ENCODE measurements at places on chromosomes 4 and X.

DNA sequence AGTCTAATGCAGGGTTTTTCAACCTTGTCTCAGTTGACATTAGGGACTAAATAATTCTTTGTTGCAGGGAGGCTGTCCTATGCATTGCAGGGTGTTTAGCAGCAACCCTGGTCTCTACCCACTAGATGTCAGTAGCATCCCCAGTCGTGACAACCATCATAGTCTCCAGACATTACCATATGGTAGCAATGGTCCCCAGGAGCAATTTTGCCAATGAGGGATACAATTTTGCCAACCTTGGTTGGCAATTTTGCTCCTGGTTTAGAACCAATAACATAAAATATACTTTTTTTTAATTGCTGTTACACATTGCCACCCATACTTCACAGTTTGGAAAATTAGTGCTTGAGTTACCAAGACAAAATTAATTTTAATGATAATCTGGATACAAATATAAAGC lies 6.0 kb downstream of the EREG start:
- no peak for DNase-seq

DNA sequence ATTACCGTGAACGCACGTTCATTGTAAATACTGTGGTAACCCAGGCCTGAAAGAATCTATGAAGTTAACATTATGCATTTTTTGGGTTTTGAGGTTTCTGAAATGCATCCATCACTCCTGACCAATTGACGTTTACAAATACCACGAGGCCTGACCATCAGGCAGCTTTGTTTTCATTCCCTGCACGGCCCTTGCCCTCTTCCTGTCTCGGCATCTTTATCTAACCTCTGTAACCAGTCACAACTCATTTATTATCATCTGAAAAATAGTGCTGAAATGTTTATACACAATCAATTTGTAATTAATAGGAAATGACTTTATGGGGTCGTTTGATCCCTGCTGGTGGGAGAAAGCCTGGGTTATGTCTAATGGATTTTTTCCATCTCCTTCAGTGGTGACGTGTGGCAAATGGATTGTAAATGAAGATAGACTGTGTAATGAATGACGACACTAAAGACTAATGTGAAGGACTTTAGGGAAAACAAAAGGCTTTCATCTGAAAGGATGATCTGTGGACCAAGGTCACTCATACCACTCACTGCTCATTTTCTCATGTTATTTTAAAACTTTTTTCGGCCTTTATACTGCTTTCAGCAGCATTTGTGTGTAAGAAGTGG lies 102.7 kb upstream of the SORBS2 start:
- DNase-seq = no peak

GRCh38 chr4:81700189-81700588 lies 228.5 kb upstream of the RASGEF1B start:
- DNase-seq = no peak

DNA sequence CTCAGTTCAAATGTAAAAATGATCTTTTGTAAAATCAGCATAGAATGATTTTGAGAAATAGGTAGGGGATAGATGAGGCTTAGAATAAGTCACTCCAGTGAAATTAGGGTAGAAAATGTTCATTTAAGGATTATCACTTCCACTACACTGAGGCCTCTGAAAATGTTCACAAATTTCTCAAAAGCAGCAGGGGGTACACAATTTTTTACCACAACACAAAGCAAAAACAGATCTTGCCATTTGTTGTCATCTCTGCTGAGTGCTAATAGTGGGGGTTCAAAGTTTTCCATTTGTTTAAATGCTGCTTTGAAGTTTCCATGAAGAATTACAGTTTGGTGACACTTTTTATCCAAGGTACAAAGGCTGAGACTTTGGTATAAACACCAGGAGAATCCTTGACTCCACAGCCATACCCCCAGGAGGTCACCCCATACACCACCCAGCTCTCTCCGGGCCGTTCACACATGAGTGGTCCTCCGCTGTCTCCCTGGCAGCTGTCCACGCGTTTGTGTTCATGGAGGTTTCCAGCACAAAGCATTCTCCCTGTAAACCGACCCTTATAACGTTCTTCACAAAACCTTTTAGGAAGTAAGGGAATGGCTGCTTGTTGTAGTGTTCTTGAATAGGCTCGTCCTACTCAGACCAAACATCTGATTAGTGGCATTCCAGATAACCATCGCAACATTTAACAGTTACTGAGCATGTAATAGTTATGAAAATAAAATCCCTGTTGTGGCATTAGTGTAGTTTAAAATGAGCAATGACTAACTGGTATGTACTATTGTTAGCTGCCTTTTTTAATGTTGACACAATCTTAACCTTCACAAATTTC lies 71.0 kb downstream of the PRSS12 start:
- DNase-seq = no peak

DNA sequence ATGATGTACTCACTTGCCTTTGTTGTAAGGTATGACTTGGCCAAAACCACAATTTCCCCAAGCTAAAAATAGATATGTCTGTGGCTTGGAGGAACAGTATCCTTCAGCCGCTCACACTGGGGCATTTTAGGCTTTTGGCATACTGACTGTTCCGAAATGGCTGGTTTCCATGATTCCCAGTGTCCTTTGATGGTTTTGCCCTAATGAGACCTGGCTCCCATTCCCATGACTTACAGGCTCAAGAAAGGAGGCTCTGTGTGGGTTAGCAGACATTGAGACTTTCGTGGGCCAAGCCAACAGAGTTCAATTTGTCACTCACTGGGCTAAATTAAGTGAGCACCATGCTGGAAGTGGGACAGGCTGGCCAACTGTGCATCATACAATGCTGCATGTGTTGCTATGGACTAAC lies 150.6 kb downstream of the CEP135 start:
- no peak for DNase-seq

DNA sequence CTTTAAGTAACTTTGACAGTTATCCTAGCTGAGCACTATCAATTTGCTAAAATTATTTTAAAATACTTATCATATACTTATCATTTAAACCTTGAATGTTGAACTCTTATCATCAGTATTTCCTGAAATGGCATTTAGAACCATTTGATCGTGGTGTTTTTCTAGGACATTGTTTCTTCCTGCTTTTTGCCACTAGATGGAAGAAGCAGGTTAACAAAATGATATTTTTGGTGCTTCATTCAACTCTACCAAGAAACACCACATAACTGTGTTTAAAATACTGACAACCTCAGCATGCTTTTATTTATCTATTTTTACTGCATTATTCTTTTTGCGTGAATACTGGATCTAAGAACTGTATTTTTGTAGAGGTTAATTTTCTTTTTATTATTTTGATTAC lies 44.6 kb downstream of the C4orf33 start:
- DNase-seq = no peak

GRCh38 chrX:17654116-17654515 lies 83.2 kb upstream of the SCML1 start:
- no peak for DNase-seq

DNA sequence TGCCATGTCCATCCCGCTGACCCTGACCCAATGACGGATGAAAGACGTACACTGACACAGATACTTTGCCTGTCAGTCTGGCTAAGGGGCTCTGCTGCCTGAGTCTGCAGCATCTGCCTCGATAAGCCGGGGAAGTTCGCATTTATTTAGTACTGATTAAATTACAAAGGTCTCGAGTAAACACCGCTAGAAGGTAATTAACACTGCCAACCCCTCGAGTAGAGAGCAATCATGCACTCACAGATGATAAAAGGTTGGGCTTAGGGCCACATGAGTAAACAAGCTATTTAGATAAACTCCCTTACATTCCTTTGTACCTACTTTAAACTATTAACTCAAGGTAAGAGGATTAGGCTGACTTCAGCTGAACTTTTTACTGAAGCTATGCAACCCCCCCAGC lies 16.0 kb upstream of the RBMXL3 start:
- no peak for DNase-seq

DNA sequence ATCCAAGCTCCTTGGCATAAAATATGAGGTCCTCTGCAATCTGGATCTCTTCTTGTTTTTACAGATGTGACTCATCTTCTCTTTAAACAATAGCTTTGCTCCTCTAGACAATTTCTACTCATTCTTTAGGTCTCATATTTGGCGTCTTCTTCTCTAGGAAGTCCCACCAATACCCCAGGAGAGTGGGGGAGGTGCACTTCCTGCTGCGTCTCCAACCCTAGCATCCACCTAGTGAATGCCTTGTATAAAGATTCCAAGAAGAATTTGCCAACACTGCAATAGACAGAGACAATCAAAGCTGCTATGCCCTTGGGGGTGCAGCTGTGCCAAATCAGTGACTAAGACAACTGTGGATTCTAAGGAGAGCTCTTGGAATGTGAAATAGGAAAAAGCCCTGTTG lies 45.7 kb upstream of the SLC10A7 start:
- no peak for DNase-seq

DNA sequence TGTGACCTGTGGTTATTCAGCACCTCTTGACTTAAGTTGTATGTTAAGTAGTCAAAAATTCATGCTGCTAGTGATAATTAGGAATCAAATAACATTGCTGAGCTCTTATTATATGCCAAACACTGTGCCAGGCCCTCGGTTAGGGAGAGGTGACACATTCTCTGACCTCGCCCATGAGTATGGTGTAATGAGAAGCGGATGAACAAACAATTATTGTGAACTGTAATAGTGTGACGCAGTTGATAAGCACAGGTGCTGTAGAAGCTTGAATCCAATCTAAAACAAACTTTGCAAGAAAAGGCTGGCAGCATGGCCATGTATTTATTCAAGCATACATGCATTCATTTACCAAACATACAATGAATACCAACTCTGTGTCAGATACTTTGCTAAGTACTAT lies 303.5 kb upstream of the HS3ST1 start:
- no peak for DNase-seq

GRCh38 chr4:616091-616490 lies 9.3 kb upstream of the PDE6B start:
- no peak for DNase-seq

DNA sequence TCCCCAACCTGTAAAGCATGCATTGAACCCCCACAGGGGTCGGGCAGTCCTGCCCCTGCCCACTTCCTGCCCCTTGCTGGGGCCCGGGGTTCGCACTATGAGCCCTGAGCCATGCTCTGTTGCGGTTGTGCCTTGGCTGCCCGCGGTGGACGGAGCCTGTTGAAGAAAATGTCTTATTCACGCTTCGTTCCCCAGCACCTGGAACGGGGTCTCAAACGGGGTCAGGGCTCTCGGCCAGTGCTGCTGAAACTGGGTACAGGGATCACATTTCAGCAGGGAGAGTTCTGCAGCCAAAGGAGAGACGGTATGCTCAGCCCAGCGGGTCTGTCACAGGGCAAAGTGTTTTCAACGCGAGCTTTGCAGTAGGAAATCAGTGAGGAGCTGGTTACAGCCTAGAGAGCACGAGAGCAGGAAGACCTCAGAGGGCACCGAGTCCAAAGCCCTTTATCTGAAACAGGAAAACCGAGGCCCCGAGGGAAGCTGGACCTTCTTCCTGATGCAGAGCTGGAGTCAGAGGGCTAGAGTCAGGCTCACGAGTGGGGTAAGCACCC lies 46.3 kb upstream of the AFAP1 start:
- DNase-seq = no peak

DNA sequence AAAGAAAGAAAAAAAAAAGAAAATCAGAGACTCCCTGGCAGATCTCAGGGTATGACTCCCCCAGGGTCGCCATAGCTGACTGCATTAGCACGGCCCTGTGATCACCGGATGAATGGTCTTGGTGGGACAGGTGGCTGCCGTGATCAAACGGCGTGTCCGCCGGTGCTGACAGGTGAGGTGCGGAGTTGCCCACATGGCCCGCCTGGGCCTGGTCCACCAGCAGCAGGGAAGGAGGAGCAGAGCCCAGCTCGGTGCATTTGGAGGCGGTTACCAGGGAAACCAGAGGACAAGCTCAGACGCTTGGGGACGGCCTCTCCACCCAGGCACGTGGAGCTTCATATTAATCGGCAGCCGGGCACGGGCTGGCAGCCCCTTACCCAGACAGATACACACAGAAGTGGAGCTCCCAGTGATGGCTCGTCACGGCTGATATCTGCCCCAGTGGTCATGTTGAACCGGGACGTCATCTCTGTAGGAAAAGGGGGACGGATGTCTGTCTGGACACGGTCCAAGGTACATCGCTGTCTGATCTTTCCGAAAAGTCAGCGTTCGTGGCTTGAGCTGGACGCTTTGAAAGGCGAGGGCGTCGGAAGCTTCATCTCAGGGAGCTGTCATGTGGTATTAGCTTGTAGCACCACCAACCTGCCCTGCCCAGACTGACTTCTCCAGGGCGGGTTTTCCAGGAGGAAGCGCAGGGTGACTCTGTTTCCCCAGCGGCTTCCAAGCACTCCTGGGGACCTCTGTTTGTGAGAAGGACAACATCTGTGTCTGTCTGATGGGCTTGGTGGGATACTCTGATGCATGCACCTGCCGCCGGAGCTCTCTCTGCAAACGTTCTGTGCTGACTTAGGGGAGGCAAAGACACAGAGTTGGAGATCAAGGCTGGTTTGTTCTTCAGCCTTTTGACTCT lies 180.7 kb downstream of the CRLF2 start:
- no peak for DNase-seq

GRCh38 chr4:125421547-125421946 lies 106.8 kb downstream of the FAT4 start:
- DNase-seq = no peak

GRCh38 chr4:121256887-121257466 lies 92.9 kb upstream of the TNIP3 start:
- DNase-seq = no peak

DNA sequence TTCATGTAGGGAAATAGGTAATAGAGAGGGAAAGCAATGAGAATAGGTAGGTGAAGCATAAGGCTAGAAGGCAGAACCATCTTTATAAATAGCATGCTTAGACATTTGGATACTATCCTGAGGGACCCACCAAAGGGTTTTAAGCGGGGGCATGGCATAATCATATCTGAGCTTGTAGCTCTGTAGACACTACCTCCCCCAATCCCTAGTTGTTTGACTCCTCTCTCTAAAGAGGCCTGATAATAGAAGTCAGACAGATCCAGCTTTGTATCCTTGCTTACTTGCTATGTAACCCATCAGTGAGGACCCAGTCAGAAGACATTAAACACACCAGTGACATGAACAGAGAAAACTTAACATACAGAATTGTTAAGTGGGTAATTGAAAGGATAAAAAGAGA lies 58.7 kb downstream of the SCFD2 start:
- no peak for DNase-seq

DNA sequence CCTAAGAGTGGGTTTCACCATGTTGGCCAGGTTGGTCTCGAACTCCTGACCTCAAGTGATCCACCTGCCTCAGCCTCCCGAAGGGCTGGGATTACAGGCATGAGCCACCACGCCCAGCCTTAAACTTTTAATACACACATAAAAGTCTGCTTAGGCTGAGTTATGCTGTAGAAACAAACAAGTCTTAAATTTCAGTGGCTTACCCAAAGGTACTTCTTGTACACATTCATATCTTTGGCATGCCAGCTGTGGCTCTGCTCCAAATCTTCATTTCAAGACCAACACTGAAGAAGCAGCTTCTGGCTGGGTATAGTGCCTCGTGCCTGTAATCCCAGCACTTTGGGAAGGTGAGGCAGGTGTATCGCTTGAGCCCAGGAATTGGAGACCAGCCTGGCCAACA lies 80.3 kb downstream of the PPEF2 start:
- no peak for DNase-seq

- DNase-seq = no peak
Observed at GRCh38 chr4:42412251-42412650, 15.0 kb downstream of the SHISA3 start.
